ENCODE measurements at places on chromosomes 13 and 19.

DNA sequence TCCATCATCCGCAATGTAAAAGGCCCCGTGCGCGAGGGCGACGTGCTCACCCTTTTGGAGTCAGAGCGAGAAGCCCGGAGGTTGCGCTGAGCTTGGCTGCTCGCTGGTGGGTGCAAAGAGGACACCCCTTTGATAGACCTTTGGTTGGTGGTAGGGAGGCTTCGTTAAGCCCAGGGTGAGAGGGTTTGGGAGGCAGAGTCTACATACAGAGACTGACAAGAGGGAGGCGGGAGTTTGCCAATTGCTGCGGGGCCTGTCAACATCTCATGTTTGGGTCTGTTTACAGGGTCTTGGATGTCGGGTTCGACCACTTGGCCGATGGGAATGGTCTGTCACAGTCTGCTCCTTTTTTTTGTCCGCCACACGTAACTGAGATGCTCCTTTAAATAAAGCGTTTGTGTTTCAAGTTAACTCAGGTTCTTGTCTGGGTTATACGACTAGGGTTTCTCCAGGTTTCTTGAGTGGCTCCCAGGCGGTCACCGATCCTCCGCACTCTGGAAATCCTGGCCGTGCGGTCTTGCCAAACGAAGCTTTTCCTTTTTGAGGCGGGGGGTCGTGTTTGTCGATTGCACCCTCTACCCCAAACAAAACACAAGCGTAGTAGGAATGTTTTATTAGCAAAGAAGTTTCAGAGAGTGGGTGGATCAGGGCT is 816 bp downstream of the RPS28 start:
- DNase-seq: no peak

DNA sequence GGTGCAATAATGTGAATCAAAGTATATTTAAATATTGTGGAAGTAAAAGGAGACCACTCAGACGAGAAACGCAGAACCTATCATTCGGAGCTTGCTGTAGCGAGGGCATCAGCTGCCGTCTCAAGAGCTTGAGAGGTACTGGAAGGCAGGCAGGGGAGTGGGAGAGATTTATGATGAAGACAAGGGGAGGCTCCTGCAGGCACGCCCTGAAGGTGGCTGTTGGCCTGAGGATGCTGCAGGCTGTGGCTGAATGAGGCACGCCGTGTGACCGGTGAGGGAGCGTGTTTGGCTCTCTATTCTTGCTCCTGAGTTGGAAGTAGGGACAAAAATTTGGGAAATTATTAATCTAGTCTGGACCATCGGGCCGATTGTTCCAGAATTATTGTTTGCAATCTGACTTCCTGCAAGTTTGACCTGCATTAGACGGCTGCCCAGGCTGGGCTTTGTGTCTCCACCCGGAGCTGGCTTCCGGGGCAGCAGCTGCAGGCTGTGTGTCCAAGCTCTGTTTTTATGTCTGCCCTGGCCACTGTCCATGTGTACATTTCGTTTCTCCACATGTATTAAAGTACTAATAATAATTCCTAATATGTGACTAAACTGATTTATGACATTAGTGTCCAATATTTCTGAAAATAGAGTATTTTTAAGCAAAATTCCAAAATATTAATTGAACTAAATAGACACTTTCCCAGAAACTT is 91.1 kb upstream of the ANKRD10 start:
- no peak for DNase-seq

GRCh38 chr13:51630288-51630615 is 46.0 kb downstream of the WDFY2 start:
- no peak for DNase-seq

DNA sequence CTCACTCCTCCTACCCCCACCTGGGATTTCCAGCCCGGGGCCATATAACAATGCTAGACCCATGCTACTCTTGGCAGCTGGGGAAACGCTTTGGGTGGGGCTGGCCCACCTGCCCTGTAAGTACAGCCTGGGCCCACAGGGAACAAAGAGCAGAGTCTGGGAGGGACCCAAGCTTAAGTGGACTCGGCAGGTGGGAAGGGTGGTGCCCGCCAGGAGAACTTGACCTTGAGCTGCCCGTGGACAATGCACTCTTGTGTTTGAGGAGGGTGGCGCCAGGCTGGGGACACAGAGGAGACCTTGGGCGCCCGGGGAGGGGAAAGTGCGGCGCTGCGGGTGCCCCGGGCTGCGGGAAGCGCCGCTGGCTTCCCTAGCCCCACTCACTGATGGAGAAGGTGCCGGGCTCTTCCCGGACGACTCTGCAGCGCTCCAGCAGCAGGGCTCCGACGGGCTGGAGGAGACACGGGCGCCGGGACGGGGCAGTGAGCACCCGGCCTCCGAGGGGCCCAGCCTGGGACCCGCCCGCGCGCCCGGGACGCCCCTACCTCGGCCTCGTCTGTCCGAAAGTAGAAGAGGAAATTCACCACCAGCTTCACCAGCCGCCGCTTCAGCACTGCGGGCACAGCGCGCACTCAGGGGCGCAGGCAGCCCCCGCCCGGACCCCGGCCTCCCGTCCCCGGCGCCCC is 607 bp downstream of the PLEKHJ1 start:
- no peak for DNase-seq

GRCh38 chr13:21883713-21884112 is 212.8 kb downstream of the FGF9 start:
- no peak for DNase-seq

DNA sequence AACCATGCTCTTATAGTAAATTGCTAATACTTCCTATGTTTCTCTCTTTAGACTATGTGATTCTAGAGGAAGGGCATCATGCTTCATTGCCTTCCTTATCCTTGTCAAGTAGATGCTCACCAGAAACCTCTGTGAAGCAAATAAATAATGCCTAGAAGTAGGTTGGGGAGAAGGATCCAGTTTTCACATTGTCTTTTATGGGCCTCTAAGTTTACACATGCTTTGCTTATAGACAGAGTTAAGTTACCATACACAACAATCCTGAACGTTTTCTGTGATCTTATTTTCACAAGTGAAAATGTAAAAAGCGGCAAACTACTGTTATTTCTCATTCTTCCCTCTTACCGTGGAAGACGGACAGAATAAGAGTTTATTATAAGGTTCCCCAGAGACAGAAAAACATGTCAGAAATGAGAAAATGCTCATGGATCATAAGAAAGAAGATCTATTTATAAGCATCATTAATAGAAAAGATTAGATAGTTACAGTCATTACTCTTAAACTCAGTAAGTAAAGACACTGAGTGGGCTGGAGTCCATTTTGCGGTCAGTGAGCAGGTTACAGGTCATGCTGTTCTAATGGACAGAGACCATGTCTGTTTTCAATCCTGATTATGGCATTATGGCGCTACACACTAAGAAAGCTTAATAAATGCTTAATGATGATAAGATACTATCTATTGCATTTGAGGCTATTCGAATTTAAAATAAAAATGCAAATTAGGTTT is 723.9 kb downstream of the PCDH9 start:
- no peak for DNase-seq

GRCh38 chr19:45306518-45307027 is 16.1 kb downstream of the CKM start:
- no peak for DNase-seq

GRCh38 chr13:29943686-29944085 is 93.3 kb upstream of the UBL3 start:
- no peak for DNase-seq

DNA sequence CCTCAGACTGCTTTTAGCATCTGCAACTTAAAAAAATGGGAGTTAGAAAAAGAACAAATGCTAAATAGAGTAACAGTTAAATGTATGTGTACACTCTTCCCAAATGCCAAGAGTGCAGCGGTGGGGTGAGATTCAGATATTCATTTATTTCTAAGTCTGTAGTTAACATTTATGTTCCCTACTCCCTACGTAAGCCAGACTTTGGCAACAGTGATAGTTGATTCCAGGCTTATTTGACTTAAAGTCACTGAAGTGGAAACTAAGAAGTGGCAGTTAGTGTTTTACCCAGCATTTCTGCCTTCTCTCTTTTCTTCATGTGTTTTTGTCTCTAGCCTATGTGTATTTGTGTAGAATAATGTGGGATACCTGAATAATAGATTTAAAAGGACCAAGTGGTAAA is 4.5 kb downstream of the MIR17HG start:
- DNase-seq: no peak

GRCh38 chr13:113953561-113953960 is 20.3 kb downstream of the C13orf46 start:
- DNase-seq: no peak

- no peak for DNase-seq
Observed at GRCh38 chr19:12166626-12167025, 3.7 kb downstream of the ZNF136 start.

DNA sequence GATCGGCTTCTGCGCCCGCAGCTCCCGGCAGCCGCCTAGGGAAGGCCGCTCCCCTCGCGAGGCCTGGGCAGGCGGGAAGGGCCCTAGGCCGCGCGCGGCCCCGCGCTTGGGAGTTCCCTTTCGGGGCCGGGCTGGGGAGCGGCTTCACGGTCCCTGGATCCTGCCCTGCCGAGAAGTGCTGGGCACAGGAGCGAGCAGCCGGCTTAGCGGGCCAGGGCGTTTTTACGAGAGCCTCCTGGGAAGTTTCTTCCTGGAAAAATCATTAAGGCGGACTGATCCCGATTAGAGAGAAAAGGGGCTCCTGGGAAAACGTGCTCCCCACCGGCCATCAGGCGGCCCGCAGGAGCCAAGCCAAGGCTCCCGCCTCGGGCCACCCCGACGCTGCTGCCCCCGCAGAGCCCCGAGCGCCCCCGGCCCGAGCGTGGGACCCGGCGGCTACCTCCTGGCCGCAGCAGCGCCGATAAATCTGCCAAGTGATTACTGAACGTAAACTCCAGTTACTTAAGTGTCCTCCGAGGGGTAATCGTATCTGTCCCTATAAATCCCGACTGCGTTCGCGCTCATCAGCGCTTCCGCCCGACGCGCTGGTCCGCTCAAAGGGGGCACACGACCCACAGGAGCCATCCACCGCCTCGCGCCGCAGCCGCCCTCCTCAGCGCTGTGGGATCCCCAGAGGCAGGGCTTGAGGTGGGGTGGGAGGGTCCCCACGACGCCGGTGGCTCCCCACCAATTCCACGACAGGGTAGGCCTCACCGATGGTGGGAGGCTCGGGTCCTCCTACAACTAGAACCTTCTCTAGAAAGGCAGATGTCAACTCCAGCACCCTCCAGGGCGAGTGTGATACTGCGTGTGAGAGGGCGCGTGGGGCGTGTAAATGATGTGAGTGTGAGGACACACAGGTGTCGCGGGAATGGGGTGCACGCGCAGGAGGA is 2.8 kb downstream of the ZIC5 start:
- no peak for DNase-seq

DNA sequence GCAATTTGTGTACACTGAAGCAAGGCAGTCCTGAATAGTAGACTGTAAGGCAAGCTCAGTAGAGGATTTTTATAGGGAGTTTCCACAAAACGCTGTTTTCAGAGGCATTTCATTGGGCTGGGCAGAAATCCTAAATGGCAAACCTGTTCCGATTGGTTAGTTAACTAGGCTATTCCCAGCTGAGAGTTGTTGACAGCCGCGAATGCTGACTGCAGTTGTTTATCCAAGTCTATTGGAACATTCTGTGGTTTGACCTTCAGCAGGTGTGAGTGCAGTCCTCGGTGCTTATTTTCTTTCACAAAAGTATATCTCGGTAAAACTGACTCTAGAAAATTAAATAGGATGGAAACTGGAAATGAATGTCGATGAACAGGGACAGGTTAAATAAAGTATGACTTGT is 45.4 kb downstream of the TPT1 start:
- DNase-seq: no peak

DNA sequence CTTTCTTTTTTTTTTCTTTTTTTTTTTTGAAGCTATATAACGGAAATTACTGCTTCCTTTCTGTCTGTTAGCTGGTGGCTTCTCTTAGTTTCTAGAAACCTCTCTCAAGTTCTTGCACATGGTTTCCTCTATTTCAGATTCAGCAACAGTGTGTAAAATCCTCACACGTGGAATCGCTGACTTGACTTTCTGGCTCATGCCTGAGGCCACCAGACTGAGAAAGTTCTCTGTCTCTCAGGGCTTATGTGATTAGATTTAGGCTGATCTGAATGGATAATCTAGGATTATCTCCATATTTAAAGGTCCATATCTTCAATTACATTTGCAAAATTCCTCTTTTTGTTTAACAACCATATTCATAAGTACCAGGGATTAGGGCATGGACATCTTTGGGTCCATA is 856.3 kb upstream of the SLITRK6 start:
- no peak for DNase-seq

- DNase-seq: no peak
Observed at GRCh38 chr13:87005511-87005910, 665.7 kb upstream of the SLITRK5 start.

GRCh38 chr19:52689843-52690368 is 44.9 kb downstream of the ZNF611 start:
- DNase-seq: no peak

- DNase-seq: no peak
Observed at GRCh38 chr13:21911646-21912298, 240.9 kb downstream of the FGF9 start.

DNA sequence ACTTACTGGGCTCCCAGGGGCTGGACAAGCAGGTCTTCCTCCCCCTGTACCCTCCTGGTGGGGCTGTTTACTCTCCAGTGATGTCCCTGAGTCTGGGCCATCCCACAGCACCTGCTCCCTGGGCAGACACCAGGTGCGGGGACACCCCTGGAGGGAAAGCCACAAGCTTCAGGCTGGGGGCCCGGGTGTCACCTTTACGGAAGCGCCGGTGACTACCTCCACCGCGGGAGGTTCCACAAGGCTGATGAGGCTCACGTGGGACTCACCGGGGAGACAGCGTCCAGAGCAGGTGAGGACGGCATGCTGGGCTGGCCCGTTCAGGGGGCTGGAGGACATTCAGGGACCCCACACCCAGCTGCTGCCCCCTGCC is 24.9 kb downstream of the NFILZ start:
- no peak for DNase-seq

- no peak for DNase-seq
Observed at GRCh38 chr13:67210208-67210607, 19.9 kb downstream of the PCDH9 start.

GRCh38 chr19:940591-941291 is 14.9 kb downstream of the ARID3A start:
- peak; percentile 38 for DNase-seq

GRCh38 chr13:109817591-109818535 is 31.5 kb upstream of the IRS2 start:
- DNase-seq: no peak

- DNase-seq: no peak
Observed at GRCh38 chr13:30570691-30571090, 47.0 kb upstream of the USPL1 start.
